ENCODE measurements at places on chromosomes 5 and 9. TPM values are rescaled to one million over a fixed set of nuclear protein-coding genes. Genes with fewer than 3 reads are reported as not detected.
A peak's percentile ranks its signal among the peaks of the same experiment; 100 is the strongest.

DNAH5 gene
- total RNA-seq: 0.34 TPM

SNAPC3 gene
- total RNA-seq: 43.5 TPM

PCDHB14 gene
- 7.1 TPM for total RNA-seq

DCAF10 gene
- total RNA-seq: 32.8 TPM

HMCN2 gene
- 6.0 TPM for total RNA-seq

GPR150 gene
- not detected for total RNA-seq

QRFP gene
- not detected for total RNA-seq

DNA sequence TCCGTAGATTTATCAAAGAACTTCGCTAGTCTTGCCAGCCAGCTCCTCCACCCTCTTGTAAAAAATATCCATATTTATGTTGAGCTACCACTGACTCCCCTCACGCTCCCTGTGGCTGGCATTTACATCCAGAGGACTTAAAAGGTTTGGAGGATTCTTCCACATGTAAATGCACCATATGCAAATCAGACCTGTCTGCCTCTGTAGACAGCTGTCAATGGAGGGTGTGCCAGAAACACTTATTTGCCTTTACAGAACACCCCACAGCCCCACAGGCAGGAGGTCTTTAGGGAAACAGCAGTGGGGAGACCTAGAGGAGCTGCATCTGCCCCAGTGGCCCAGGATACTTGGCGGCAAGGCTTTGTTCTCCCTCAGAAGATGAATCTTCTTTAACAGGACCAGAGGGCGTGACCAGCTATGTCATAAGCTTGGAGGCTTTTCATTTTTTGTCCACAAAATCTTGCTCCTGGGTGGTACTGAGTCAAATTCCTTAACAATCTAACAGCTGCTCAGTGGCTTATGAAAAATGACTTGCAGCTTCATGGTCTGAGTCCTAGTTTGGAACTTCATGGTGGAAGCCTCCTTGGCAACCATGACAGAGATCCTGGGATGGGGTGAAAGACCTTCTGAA is 535.8 kb downstream of the EBF1 start:
- no peak overlapping the region for H3K27ac ChIP-seq
- H3K27me3 ChIP-seq: peaks cover 15% of the 10 kb centered on the region
- H3K36me3 ChIP-seq: no peaks in the 10 kb centered on the region
- DNase-seq: no peak
- H3K4me1 ChIP-seq: no peaks in the 10 kb centered on the region
- no peak overlapping the region for H3K4me3 ChIP-seq

DNA sequence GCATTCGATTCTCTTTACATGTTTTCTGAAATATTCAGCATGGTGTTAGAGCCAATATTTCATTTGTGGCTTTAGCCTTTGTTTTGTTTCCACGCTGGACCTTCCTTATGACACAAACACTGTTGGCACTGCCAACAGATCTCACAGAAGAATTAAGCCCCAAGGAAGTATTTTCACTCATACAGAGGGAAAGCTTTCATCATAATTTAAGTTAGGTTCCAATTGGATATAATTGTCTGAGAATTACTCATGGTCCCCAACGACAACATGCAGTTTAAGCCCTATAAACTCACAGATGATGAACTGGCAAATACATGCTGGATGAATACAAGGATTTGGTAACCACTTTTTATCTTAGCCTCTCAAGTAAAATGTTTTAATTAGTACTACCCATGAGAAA is 259.5 kb downstream of the EBF1 start:
- no peak overlapping the region for H3K4me3 ChIP-seq
- no peaks in the 10 kb centered on the region for H3K36me3 ChIP-seq
- H3K27me3 ChIP-seq: peaks cover 53% of the 10 kb centered on the region
- no peaks in the 10 kb centered on the region for H3K4me1 ChIP-seq

- no peaks in the 10 kb centered on the region for H3K27me3 ChIP-seq
- H3K4me1 ChIP-seq: no peaks in the 10 kb centered on the region
- no peak overlapping the region for H3K4me3 ChIP-seq
- no peaks in the 10 kb centered on the region for H3K36me3 ChIP-seq
Measured at GRCh38 chr5:143624465-143624864, 187.5 kb upstream of the HMHB1 start.

DNA sequence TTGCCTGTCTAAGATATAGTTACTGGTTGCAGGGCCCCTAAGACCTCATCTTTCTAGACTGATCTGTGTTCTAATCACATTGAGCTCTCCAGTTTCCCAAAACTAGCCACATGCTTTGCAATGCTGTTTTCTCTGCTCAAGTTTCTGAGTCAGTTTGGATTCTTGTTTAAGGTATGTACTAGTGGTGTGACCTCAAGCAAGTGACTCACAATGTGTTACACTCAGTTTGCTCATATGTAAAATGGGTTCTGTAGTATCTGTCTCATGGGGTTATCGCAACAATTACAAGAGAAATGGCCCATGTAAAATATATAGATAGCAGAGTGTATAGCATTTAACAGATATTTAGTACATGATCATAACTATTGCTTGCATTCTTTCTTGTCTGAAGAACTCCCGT is 153.1 kb upstream of the ELL2 start:
- no peaks in the 10 kb centered on the region for H3K36me3 ChIP-seq
- H3K27me3 ChIP-seq: peaks cover 2% of the 10 kb centered on the region
- H3K27ac ChIP-seq: no peak overlapping the region
- DNase-seq: no peak

GRCh38 chr9:85703398-85703797 is 38.4 kb downstream of the AGTPBP1 start:
- H3K4me1 ChIP-seq: peaks cover under 1% of the 10 kb centered on the region
- H3K27ac ChIP-seq: no peak overlapping the region
- DNase-seq: no peak
- no peak overlapping the region for H3K4me3 ChIP-seq
- H3K27me3 ChIP-seq: no peaks in the 10 kb centered on the region
- peaks cover 23% of the 10 kb centered on the region for H3K36me3 ChIP-seq

DNA sequence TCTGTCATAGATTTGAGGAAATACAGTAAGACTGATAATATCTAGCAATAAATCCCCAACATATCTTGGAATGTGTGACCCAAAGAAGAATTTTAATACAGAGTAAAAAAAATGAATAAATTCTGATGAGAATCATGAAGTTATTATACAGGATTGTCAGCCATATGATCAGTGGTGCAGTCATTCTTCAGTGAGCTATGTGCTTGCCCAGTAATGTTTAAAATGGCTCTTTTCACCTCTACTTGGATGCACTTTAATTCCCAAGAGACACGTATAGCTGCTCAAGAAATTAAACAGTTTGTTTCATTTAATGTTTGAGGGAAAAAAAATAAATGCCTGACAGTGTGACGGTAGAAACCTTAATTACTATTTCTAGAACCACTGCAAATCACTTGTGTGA is 215.3 kb upstream of the FAM174A start:
- peaks cover 6% of the 10 kb centered on the region for H3K27me3 ChIP-seq
- no peak overlapping the region for H3K27ac ChIP-seq
- no peaks in the 10 kb centered on the region for H3K4me1 ChIP-seq
- no peak overlapping the region for H3K4me3 ChIP-seq
- no peaks in the 10 kb centered on the region for H3K36me3 ChIP-seq
- DNase-seq: no peak

DNA sequence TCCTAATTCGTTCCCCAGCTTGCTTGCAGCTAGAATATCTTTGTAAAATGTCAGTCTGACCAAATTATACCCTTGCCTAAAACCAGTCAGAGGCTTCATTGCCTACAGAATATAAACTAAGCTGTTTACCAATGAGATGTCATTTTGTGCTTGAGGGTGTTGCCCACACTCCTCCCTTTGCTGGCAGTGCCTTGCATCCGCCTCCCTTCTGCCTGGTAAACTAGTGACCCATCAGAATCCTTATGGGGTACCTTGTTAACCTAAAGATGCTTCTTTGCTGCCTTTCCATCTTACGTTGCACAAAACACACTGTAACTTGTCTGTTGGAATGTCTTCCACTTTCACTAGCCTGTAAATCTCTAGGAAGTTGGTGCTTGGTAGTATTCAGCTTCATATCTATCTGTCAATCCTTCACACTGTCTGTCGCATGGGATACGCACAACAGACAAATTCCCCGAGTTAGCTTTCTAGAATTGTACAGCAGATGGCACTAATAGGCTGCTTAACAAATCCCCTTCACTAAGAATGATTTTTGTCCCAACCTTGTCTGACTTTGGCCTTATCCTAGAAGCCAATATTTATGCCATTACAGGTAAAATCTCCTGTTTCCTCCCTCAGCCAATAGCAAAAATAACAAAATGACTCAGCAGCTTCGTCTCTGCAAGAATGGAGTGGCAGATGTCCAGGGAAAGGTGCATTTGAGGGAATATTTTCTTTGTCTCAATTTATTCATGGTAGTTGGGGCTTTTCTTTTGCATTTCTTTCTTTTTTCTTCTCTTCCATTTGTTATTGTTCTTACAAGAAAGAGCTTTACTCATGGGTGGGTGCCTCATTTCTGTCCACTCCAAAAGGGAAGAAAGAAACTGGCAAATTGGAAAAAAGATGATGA is 3.0 kb downstream of the NUDT2 start:
- H3K27ac ChIP-seq: peak overlapping the region; percentile 45
- H3K27me3 ChIP-seq: no peaks in the 10 kb centered on the region
- no peak overlapping the region for H3K4me3 ChIP-seq
- H3K4me1 ChIP-seq: peaks cover 16% of the 10 kb centered on the region

GRCh38 chr9:99808454-99808853 is 13.2 kb upstream of the NR4A3 start:
- H3K27me3 ChIP-seq: no peaks in the 10 kb centered on the region
- DNase-seq: no peak
- peaks cover 21% of the 10 kb centered on the region for H3K36me3 ChIP-seq
- peaks cover 21% of the 10 kb centered on the region for H3K4me1 ChIP-seq
- no peak overlapping the region for H3K4me3 ChIP-seq
- no peak overlapping the region for H3K27ac ChIP-seq

- peaks cover 34% of the 10 kb centered on the region for H3K4me1 ChIP-seq
- H3K27me3 ChIP-seq: no peaks in the 10 kb centered on the region
- no peak overlapping the region for H3K27ac ChIP-seq
- H3K4me3 ChIP-seq: no peak overlapping the region
- DNase-seq: no peak
Measured at GRCh38 chr9:20611691-20612287, 10.5 kb downstream of the MLLT3 start.

GRCh38 chr9:128008171-128008570 is 27.4 kb upstream of the EEIG1 start:
- no peak overlapping the region for H3K4me3 ChIP-seq
- peaks cover 11% of the 10 kb centered on the region for H3K4me1 ChIP-seq
- no peak for DNase-seq
- peaks cover 3% of the 10 kb centered on the region for H3K36me3 ChIP-seq
- H3K27me3 ChIP-seq: no peaks in the 10 kb centered on the region

DNA sequence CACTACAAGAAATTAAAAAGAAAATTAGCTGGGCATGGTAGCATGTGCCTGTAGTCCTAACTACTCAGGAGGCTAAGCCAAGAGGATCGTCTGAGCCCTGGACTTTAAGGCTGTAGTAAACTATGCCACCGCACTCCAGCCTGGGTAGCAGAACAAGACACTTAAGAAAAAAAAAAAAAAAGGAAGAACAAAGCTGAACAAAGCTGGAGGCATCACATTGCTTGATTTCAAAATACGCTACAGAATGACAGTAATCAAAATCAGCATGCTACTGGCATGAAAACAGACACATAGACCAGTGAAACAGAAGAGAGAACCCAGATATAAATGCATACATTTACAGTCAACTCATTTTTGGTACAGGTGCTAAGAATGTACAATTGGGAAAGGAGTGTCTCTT is 14.5 kb upstream of the OTULIN start:
- no peak overlapping the region for H3K27ac ChIP-seq
- no peak for DNase-seq
- no peaks in the 10 kb centered on the region for H3K4me1 ChIP-seq
- peaks cover 42% of the 10 kb centered on the region for H3K27me3 ChIP-seq
- H3K36me3 ChIP-seq: no peaks in the 10 kb centered on the region

GRCh38 chr5:137336161-137336560 is 163.0 kb downstream of the SPOCK1 start:
- no peak overlapping the region for H3K27ac ChIP-seq
- no peak for DNase-seq
- H3K27me3 ChIP-seq: peaks cover 11% of the 10 kb centered on the region
- H3K36me3 ChIP-seq: no peaks in the 10 kb centered on the region
- no peak overlapping the region for H3K4me3 ChIP-seq

GRCh38 chr9:76637416-76637815 is 126.8 kb upstream of the PCA3 start:
- no peaks in the 10 kb centered on the region for H3K27me3 ChIP-seq
- no peak overlapping the region for H3K4me3 ChIP-seq
- peaks cover 17% of the 10 kb centered on the region for H3K4me1 ChIP-seq

GRCh38 chr9:87898151-87898550 is 15.5 kb downstream of the SPATA31E1 start:
- no peak for DNase-seq
- no peaks in the 10 kb centered on the region for H3K4me1 ChIP-seq
- H3K27ac ChIP-seq: no peak overlapping the region
- H3K36me3 ChIP-seq: peaks cover 9% of the 10 kb centered on the region
- no peaks in the 10 kb centered on the region for H3K27me3 ChIP-seq

- DNase-seq: no peak
- no peaks in the 10 kb centered on the region for H3K36me3 ChIP-seq
- no peak overlapping the region for H3K4me3 ChIP-seq
- peaks cover 18% of the 10 kb centered on the region for H3K4me1 ChIP-seq
Measured at GRCh38 chr9:95724253-95724991, 151.1 kb upstream of the ERCC6L2 start.

DNA sequence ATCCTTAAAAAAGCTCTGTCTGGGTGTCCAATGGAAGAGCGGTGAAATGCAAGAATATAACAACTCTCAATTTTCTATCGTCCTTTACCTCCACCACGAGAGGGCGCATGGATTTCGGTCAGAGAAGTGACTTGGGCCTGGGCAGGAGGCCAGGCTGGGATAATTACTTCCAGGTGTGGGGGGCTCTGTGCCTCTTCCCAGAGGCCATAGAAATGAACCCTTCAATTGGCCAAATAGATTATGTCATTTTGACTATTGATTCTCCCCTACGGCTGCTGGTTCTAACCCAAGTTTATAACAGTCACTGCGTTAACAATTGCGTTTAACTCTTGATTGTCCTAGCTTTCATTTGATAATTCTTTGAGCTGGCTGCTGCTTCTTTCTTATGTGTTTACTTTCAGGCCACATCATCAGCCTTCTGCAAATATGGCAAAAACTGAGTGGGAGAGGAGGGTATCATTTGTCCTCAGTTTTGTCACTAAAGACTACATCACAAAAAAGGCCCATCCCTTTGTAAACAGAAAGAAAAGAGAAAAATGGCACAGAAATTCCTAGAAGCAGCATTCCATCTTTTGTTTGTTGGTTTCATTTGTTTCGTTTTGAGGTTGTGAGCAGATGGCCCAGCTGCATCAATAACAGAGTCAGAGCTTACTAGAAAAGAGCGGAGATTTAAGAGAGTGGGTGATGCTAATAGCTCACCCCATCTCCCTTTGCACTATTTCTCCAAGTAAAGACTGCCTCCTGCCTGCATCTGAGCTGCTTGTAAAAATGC is 45.4 kb upstream of the ZFR start:
- peak overlapping the region; percentile 77 for H3K27ac ChIP-seq
- H3K4me3 ChIP-seq: no peak overlapping the region
- peak; percentile 79 for DNase-seq
- no peaks in the 10 kb centered on the region for H3K36me3 ChIP-seq
- no peaks in the 10 kb centered on the region for H3K27me3 ChIP-seq
